Panc1 (cell line): ENCODE measurements at places on chromosomes 2 and 18. TPM values are rescaled to one million over a fixed set of nuclear protein-coding genes. Genes with fewer than 3 reads are reported as not detected.

NYAP2 gene
- not detected for total RNA-seq

GRCh38 chr2:182319556-182320505 is 107.0 kb downstream of the PDE1A start:
- no peak for DNase-seq
- no peak overlapping the region for H3K27ac ChIP-seq
- H3K4me1 ChIP-seq: no peaks in the 10 kb centered on the region
- no peaks in the 10 kb centered on the region for H3K36me3 ChIP-seq
- H3K4me3 ChIP-seq: no peak overlapping the region

TCF23 gene
- 0.03 TPM for total RNA-seq

GRCh38 chr2:128635361-128635900 is 316.8 kb upstream of the HS6ST1 start:
- H3K27ac ChIP-seq: no peak overlapping the region
- no peak for DNase-seq
- H3K27me3 ChIP-seq: no peaks in the 10 kb centered on the region; the same call in 1 of the 2 replicates
- no peak overlapping the region for H3K4me3 ChIP-seq
- H3K36me3 ChIP-seq: no peaks in the 10 kb centered on the region

- H3K27ac ChIP-seq: peak overlapping the region; percentile 20
- H3K4me1 ChIP-seq: peaks cover 27% of the 10 kb centered on the region
- DNase-seq: no peak
- H3K4me3 ChIP-seq: peak overlapping the region; percentile 74
Measured at GRCh38 chr18:58671632-58672564, 633 bp downstream of the MALT1 start.

GRCh38 chr18:805008-805754 is 6.9 kb downstream of the YES1 start:
- H3K27me3 ChIP-seq: no peaks in the 10 kb centered on the region
- peak overlapping the region; percentile 73 for H3K27ac ChIP-seq
- no peak for DNase-seq
- H3K4me3 ChIP-seq: no peak overlapping the region

- no peaks in the 10 kb centered on the region for H3K27me3 ChIP-seq
- H3K27ac ChIP-seq: no peak overlapping the region
- DNase-seq: no peak
- no peak overlapping the region for H3K4me3 ChIP-seq
- H3K4me1 ChIP-seq: no peaks in the 10 kb centered on the region
- H3K36me3 ChIP-seq: no peaks in the 10 kb centered on the region
Measured at GRCh38 chr2:132482821-132483220, 66.2 kb downstream of the GPR39 start.

ATOH8 gene
- total RNA-seq: 3.8 TPM

GRCh38 chr2:238106698-238107524 is 6.8 kb downstream of the ESPNL start:
- no peak for DNase-seq
- peak overlapping the region; percentile 29 for H3K4me3 ChIP-seq
- no peaks in the 10 kb centered on the region for H3K27me3 ChIP-seq
- peaks cover 10% of the 10 kb centered on the region for H3K4me1 ChIP-seq

GRCh38 chr18:3721771-3722648 is 272.0 kb downstream of the TGIF1 start:
- H3K27me3 ChIP-seq: no peaks in the 10 kb centered on the region
- H3K4me1 ChIP-seq: peaks cover 28% of the 10 kb centered on the region
- DNase-seq: no peak
- peak overlapping the region; percentile 65 for H3K27ac ChIP-seq
- H3K36me3 ChIP-seq: no peaks in the 10 kb centered on the region

DNA sequence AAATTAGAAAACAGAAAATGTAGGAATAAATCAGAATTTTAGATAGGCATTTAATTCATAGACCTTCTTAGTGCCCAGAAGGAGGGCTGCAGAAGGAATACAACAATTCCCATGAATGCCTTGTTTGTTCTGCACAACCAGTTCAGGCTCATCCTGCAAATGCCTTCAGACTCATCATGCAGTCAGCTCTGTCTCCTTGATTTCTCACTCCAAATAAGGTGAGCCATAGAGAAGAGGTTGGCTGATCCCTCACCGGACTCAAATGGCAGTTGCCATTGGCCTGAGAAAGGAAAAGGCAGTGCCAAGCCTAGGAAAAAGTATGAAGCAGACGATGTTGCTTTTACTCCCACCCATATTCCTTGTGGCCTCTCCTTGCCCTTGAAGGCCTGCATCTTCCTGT is 50.3 kb downstream of the DSC3 start:
- H3K4me3 ChIP-seq: no peak overlapping the region
- H3K4me1 ChIP-seq: no peaks in the 10 kb centered on the region

GALR1 gene
- not detected for total RNA-seq

DNA sequence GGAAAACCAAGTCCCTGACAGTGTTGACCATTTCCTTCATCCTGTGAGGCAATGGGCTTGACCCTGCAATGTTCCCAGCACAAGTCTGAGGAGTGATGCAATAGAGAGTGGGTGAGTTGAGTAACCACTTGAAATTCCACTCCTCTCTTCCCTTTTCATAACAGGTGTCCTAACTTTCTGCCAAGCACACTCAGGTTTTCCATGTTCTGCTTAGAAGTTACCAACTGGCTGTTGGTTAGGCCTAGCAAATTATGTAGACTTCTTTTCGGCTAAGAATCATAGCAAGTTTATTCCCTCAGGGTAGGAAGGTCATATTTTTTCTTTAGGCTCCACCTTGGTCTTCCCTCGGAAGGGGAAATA is 11.5 kb downstream of the GNLY start:
- no peaks in the 10 kb centered on the region for H3K36me3 ChIP-seq
- no peak overlapping the region for H3K4me3 ChIP-seq
- H3K27me3 ChIP-seq: peaks cover 2% of the 10 kb centered on the region; the same call in 1 of the 2 replicates
- H3K4me1 ChIP-seq: peaks cover 14% of the 10 kb centered on the region; the same call in 1 of the 2 replicates
- no peak overlapping the region for H3K27ac ChIP-seq

- H3K4me3 ChIP-seq: no peak overlapping the region
- no peaks in the 10 kb centered on the region for H3K4me1 ChIP-seq
- no peaks in the 10 kb centered on the region for H3K27me3 ChIP-seq
- no peak for DNase-seq
- no peaks in the 10 kb centered on the region for H3K36me3 ChIP-seq
Measured at GRCh38 chr2:237979331-237979730, 12.5 kb downstream of the UBE2F start.

DNA sequence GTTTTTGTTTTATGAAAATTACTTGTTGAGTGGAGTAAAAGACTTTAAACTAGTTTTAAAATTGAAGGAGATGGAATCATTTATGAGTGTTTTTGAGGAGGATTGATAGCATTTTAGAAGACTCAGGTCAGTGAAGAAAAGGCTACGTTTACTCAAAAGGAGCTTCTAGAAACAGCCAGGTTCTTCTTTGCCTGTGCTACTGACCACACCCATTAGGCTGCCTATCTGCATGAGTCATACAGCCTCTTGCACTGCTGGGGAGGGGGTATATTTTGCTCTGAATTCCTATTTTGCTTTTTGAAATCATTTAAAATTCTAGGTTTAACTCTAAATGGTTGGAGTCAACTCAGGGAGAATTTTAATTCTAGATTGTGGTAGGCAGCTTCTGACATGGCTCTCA is 22.3 kb downstream of the EFEMP1 start:
- H3K4me3 ChIP-seq: no peak overlapping the region
- H3K27me3 ChIP-seq: no peaks in the 10 kb centered on the region
- H3K4me1 ChIP-seq: no peaks in the 10 kb centered on the region
- DNase-seq: no peak
- no peak overlapping the region for H3K27ac ChIP-seq
- no peaks in the 10 kb centered on the region for H3K36me3 ChIP-seq

DNA sequence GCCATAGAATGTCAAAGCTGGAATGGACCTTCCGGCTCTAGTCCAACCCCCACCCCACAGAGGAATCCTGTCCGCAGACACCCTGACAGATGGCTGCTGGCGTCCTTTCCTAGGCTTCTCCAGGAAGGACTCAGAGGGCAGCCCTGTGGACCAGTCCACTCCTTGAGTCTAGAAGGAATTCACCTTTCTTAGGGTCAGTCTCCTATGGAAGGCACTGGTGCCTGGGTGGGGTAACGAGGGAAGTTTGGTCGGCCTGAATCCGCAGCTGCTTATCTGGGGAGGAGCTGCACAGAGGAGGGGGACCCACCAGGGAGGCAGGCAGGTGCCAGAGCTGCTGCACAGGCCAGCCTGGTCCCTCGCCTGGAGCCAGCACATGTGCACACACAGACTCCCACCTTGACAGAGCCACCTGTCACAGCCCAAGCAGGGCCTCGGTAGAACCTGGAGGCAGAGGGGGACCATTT is 2.5 kb downstream of the DNMT3A start:
- no peaks in the 10 kb centered on the region for H3K36me3 ChIP-seq
- H3K27ac ChIP-seq: no peak overlapping the region
- DNase-seq: no peak
- H3K4me1 ChIP-seq: no peaks in the 10 kb centered on the region
- no peaks in the 10 kb centered on the region for H3K27me3 ChIP-seq

DNA sequence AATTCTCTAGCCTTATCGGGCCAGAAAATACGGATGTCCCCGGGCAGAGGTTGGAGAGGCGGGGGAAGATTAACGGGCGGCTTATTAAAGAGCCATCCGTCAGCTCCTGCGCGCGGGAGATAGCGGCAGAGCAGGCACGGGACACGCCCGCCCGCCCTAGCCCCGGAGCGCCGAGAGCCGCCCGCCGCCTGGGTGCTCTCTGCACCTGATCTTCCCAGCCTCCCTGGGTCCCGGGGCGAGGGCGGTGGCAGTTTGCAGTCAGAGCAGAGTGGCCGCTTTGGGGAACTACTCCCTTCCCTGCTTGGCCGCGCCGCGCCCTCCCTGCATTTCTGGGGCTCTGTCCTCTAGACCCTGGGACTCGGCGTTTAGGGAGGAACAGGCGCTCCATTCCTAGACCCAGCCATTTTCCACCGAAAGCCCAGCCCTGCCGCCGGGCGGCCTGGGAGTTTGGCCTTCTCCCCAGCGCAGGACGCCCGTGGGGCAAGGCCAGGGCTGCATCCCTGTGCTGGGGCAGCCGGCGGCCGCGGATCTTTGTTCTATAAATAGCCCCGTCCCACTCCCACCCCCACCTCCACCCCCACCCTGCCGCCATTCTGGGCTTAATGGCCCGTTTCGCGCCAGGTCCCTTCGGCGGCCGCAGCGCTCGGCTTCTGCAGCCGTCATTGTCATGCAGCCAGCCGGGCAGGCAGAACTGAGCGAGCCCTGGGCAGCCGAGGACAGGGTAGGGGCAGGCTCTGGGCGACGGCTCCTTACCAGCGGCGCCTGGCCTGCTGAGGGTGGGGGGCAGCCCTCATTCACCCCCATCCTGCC is 6.6 kb downstream of the GAD1 start:
- H3K4me3 ChIP-seq: no peak overlapping the region
- DNase-seq: no peak
- no peaks in the 10 kb centered on the region for H3K27me3 ChIP-seq
- no peaks in the 10 kb centered on the region for H3K36me3 ChIP-seq
- H3K27ac ChIP-seq: no peak overlapping the region
- peaks cover 8% of the 10 kb centered on the region; the same call in 1 of the 2 replicates for H3K4me1 ChIP-seq

DNA sequence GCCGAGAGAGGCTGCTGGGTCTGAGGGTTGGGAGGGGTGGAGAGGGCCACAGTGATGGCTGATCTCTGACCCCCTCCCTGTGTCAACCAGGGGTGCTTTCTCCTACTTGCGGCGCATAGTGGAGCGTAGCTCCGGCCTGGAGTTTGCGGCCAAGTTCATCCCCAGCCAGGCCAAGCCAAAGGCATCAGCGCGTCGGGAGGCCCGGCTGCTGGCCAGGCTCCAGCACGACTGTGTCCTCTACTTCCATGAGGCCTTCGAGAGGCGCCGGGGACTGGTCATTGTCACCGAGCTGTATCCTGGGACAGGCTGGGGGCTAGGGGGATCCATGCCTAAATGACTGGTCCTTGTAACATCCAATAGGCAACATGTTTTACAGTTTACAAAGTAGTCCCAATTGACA is 20.9 kb upstream of the GMPPA start:
- H3K36me3 ChIP-seq: no peaks in the 10 kb centered on the region
- no peaks in the 10 kb centered on the region for H3K4me1 ChIP-seq
- DNase-seq: no peak
- H3K27ac ChIP-seq: no peak overlapping the region
- no peaks in the 10 kb centered on the region for H3K27me3 ChIP-seq
- no peak overlapping the region for H3K4me3 ChIP-seq

DUSP19 gene
- 1.3 TPM for total RNA-seq

ABCG5 gene
- total RNA-seq: 0.05 TPM

- no peak overlapping the region for H3K27ac ChIP-seq
- no peak for DNase-seq
- no peaks in the 10 kb centered on the region for H3K4me1 ChIP-seq
Measured at GRCh38 chr2:205633994-205634393, 48.3 kb upstream of the NRP2 start.

GRCh38 chr2:108621087-108621559 is 86.9 kb downstream of the LIMS1 start:
- H3K4me3 ChIP-seq: peak overlapping the region; percentile 54
- H3K4me1 ChIP-seq: peaks cover 88% of the 10 kb centered on the region
- H3K36me3 ChIP-seq: no peaks in the 10 kb centered on the region
- DNase-seq: no peak
- H3K27ac ChIP-seq: peak overlapping the region; percentile 97
- no peaks in the 10 kb centered on the region for H3K27me3 ChIP-seq

SLC16A14 gene
- 3.2 TPM for total RNA-seq

DNA sequence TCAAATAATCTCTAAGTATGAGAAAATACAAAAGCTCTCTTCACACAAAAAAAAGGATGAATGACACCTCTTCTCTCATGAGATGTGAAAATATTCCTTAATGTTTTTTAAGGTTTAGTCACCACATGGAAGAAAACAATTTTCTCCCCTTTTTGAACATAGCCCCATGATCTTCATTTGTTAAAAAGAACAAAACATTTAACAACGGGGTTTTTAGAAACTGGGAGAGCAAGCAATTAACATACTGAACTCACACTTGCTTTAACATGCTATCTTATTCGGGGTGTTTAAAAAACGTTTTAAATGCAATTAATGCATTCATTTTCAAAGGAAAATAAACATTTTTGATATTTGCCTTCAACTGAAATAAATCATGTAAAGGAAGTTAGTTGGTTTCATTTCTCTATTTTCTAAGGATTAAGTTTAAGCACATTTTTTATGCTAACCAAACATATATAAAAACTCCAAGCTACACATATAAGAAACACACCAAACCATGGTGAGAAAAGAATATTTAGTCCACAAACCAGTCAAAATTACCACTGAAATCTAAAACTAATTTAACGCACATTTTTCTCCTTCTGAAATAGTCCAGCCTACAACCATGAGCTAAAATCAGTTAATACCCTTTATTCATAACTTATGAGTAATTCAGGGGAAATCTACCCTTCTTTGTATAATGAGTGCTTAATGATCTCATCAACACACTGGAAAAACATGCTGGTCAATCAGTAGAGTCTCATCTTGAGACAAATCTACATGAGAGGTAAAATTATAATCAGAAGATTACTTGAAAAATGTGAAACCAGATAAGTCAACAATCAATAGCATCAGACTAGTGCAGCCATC is 8.2 kb downstream of the FBXO11 start:
- no peak overlapping the region for H3K4me3 ChIP-seq
- H3K4me1 ChIP-seq: peaks cover 20% of the 10 kb centered on the region
- DNase-seq: no peak
- H3K36me3 ChIP-seq: no peaks in the 10 kb centered on the region; the same call in 1 of the 2 replicates
- no peaks in the 10 kb centered on the region for H3K27me3 ChIP-seq

GRCh38 chr2:192278701-192279100 is 84.0 kb upstream of the TMEFF2 start:
- H3K4me3 ChIP-seq: no peak overlapping the region
- no peaks in the 10 kb centered on the region for H3K4me1 ChIP-seq
- no peak for DNase-seq
- no peaks in the 10 kb centered on the region for H3K27me3 ChIP-seq

GRCh38 chr2:168541858-168542257 is 85.8 kb downstream of the CERS6 start:
- no peak overlapping the region for H3K27ac ChIP-seq
- DNase-seq: no peak
- no peak overlapping the region for H3K4me3 ChIP-seq
- H3K4me1 ChIP-seq: peaks cover 2% of the 10 kb centered on the region; the same call in 1 of the 2 replicates

MOCOS gene
- 3.0 TPM for total RNA-seq

- H3K36me3 ChIP-seq: no peaks in the 10 kb centered on the region; the same call in 1 of the 2 replicates
Measured at GRCh38 chr2:186718903-186719302, 25.0 kb downstream of the FAM171B start.
